A549 (cell line): ENCODE measurements at places on chromosomes 6 and 20. TPM values are rescaled to one million over a fixed set of nuclear protein-coding genes. Genes with fewer than 3 reads are reported as not detected.

The ADGB gene
- polyA plus RNA-seq, result not detected in 3 replicates

GRCh38 chr6:33896391-33897188 lies 92.8 kb upstream of the MLN start:
- no peak for DNase-seq

DNA sequence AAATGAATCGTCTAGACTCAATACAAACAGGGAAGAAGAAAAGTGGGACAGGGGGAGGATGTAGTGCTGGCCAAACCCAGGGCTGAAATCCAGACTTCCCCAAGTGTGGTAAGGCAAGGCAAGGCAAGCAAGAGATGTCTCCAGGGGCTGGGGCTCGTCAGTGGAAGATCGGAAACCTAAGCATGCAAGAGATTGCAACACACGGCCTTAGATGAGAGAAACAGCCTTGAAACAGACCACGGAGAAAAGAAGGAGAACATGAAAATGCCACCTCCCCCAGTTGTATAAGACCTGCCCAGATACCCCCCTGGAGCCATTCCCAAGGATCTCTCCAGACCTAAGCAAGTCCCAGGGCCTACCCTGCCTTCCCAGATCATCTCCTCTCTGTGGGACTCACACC lies 20.0 kb downstream of the VEGFA start:
- DNase-seq, result no peak

GRCh38 chr20:57061051-57061900 lies 205.2 kb downstream of the BMP7 start:
- peak; percentile 47 for DNase-seq

DNA sequence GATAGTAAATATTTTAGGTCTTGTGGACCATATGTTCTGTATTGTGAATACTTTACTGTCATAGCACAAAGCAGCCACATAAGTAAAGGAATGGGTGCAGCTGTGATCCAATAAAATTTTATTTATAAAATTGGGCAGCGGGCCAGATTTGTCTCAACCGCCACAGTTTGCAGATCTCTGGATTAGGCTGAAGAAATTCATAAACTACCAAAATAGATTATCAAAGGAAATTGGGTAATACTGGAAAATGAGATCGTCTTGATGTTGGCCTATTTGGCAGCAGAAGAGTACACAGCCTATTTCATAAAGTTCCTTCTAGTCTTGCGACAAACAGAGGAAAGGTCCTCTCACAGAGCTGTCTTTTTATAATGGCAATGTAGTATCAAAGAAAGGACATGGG lies 69.8 kb downstream of the DZANK1 start:
- DNase-seq, result no peak
